AG04449 (cell line): ENCODE measurements at places on chromosomes 6 and 20.

GRCh38 chr6:139960671-139961070, 586.2 kb upstream of the CITED2 start:
- DNase-seq = no peak

- no peak for DNase-seq
Measured at GRCh38 chr6:36263390-36264000, 6.4 kb upstream of the PNPLA1 start.

DNA sequence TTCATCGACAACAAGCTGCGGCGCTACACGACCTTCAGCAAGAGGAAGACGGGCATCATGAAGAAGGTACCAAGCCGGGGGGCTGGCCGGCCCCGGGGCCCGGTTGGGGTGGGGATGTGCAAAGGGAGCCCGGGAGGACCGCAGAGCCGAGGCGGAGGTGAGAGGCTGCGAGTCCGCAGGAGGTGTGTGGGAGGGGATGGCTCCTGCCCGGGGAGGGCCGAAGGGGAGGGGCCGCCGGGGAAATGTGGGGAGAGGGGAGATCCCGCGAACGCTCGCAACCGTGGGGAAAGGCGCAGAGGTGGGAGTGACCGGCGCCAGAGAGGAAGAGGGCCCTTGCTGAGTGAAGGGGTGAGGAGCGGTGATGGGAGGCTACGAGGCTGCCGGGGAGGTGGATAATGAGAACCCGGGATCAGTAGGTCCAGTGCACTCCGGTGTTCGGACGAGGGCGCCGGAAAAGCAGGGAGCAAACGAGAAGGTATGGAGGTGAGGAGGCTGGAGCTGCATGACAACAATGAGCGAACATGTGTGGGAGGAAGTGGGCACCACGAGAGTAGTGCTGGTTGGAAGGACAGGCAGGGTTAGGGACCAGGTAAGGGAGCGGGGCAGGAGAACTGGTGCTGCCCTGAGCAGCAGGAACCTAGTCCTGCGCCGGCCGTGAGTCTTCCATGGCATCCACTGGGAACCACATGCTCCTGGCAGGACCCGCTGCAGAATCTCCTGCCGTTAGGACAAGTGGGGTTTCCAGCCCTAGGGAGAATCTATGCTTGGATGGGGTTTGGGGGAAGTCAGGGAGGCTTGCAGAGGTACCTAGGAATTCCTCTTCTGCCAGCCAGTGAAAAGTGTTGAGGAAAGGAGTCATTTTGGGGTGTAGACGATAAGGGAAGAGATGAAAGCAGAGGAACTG, 1.3 kb downstream of the SRF start:
- no peak for DNase-seq

GRCh38 chr6:48490658-48491057, 379.7 kb upstream of the PTCHD4 start:
- no peak for DNase-seq
